ENCODE measurements at places on chromosomes 3 and 15.

DNA sequence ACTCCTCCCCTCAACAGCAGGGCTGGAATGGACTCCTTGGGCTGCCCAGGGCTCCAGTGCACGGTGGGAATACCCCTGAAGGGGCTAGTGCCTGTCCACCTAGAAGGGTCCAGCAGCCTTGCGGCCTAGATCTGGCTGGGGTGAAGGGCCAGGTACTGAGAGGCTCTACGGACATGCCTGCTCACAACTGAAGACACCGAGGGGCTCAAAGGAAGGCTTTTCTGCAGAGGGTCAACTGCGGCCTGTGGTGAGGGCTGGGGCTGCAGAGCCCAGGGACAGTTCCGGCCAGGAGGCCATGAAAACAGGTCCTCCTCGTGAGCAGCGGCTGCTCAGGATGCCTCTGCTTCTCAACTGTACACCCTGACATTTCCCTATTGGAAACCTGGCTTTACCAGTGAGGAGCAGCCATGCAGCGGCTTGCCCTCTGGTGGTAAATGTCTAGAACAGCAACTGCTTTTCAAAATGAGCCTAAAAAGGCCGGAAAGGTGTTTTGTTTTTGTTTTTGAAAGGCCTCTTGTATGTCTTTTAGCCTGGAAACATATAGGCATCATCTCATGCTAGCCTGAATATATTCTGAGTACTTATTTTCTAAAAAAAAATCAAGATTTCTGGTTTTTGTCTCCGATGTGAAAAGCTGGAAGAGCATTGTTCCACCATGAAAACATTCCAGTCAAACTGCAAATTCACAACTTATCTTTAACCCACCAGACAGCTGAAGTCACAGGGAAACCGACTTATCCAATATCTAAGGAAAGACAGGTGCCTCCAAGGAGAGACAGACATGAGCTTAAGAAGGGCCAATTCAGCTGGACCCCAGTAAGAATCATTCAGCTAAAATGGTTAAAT, 163.4 kb downstream of the KLF13 start:
- DNase-seq: no peak

DNA sequence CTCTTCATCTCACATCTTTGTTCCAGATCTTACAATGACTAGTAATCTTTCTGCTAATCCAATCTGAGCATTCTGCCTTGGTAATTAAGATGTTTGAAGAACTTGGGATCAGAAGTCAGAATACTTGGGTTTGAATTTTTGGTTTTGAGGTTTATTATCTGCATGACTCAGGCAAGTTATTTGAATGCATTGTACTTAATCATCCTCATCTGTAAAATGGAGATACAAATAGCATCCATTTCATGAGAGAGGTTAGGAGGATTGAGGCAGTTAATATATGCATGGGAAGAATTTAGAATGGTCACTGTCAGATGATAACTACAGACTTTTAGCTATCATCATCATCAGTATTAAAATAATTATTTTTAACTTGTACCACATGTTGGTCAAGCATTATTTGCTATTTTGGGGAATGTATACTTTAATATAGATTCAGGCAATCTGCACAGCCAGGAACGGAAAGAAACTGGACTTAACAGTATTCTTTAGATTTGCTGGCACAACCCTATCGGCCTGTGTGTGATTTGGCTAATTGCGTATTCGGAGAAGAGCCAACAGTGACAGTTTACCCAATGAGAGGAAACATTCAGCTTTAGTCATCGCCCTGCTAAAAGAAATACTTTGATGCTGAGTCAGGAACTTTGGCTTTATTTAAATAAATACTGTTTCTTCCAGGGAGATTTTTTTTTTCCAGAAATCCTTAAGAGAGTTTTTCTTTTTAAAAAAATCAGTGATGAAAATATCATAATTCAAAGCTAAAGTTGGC, 600.0 kb downstream of the ROBO1 start:
- DNase-seq: no peak

- no peak for DNase-seq
Measured at GRCh38 chr3:78154521-78155186, 1114.8 kb downstream of the ROBO2 start.

- no peak for DNase-seq
Measured at GRCh38 chr3:124033360-124034015, 41.6 kb upstream of the ROPN1 start.

DNA sequence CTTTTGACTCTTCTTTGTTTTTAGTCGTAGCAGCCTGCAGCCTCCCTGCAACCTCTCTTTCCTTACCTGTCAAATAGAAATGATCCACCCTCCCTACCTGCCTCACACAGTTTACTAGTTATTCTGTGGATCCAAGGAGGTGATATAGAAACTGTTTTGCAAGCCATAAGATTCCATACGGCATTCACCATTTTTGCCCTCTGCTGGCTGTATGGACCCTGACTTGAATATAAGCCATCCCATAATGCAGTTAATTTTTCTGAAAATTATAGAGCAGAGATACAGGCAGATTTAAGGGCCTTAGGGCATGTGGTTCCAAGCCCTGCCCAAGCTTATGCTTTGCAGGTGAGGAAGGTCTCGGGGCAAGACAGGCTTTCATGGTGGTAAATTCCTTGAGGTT, 63.8 kb downstream of the CPN2 start:
- no peak for DNase-seq

GRCh38 chr3:158728061-158728377, 4.2 kb downstream of the RARRES1 start:
- no peak for DNase-seq

DNA sequence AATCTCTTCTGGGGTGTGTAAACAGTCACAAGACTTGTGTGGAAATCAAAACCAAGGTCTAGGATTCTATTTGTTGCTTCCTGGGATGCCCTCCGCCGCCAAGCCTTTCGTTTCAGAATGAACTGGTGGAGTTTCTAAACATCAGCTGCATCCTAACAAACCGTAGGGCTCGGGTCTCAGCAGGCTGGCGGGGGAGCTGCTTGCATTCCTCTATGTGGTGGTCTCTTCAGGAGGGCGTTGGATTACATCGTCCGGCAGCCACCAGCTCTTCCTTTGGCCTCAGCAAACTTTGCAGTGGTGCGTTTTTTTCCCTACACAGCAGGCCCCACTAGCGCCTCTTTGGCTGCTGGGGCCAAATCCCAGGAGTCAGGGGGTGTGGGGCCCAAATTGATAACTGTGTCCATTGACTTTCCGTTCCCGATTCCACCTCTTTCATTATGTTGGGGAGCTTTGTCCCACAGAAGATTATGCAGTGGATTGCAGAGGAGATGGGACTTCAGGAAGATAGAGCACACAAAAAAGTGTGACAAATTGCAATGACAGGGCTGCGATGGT, 390.0 kb upstream of the NR2F2 start:
- no peak for DNase-seq

DNA sequence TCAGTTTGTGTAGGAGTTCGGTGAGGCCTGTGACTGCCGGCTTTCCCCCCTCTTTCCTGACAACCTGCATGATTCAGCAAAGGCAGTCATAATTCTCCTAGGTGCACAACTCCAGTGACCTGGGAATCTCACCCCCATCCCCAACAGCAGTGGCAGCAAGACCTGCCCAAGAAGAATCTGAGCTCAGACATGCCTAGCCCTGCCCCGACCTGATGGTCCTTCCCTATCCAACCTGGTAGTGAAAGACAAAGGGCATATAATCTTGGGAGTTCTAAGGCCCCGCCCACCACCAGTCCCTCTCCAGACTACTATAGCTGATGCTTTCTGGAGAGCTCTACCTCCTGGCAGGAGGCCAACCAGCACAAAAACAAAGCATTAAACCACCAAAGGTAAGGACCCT, 44.2 kb upstream of the ZBED2 start:
- DNase-seq: no peak

DNA sequence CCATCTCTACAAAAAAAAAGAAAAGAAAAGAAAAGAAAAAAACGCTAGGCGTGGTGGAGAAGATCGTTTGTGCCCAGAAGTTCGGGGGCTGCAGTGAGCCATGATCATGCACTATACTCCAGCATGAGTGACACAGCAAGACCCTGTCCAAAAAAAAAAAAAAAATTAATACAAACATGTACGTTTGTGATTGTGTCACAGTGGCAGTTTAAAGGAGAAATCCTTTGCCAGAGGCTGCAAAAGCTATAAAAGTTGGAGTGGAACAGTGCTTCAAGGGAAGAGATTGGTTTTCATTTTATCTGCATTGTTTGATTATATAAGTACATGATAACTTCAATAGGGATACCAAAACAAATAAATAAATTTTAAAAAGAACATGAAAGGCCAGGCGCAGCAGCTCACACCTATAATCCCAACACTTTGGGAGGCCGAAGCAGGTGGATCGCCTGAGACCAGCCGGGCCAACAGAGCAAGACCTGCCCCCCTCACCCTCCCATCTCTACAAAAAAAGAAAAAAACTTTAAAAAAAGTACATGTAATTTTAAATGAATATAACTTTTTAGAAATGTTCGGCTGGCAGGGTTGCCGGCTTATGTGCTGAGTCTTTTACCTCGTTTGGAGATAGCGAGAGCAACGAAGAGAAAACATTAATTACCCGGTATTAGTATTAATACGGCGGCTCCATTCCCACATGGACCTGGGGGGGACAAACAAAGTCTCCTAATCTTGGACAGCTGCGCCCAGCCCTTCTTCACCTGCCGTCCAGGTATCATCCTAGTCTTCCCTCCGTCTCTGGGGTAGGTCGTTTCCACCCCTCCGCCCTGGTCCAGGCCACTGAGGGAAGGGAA, 573 bp upstream of the DIS3L start:
- no peak for DNase-seq

GRCh38 chr3:102158080-102158740, 276.6 kb upstream of the ZPLD1 start:
- DNase-seq: no peak

DNA sequence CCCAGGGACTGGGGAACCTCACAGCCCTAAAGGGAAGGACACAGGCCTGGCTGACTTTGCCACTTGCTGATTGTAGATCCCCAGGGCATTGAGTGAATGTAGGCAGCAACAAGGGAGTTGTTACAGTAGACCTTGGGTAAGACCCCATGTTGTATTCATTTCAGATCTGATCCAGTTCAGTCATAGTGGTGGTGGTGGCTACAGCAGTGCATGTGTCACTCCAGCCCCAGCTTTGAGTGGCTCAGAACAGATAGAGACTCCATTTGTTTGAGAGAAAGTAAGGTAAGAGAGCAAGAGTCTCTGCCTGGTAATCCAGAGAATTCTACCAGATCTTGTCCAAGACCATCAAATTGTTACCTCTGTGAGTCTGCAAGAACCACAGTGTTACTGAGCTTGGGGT, 278.7 kb upstream of the SATB1 start:
- no peak for DNase-seq

DNA sequence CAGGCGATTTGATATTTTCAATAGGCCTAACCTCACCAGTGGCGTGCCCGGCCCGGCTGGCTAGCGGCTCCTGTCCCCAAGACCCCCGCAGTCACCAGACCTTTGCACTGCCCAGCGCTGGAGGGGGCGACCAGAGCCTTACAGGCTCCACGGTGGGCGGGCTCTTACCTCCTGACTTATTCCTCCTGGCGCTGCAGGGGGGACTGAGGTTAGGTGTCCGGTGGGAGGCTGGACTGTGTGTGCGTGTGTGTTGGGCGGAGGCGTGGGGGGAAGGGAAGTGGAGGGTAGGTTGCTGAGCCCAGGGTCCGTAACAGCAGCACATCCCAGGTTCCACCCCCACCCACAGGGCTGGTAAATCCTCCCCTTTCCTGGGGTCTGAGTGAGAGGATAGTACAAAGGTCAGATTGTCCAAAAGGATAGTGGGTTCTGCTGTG, 27.5 kb upstream of the THRB start:
- no peak for DNase-seq

- no peak for DNase-seq
Measured at GRCh38 chr3:112803467-112803866, 43.2 kb downstream of the CD200R1L start.

DNA sequence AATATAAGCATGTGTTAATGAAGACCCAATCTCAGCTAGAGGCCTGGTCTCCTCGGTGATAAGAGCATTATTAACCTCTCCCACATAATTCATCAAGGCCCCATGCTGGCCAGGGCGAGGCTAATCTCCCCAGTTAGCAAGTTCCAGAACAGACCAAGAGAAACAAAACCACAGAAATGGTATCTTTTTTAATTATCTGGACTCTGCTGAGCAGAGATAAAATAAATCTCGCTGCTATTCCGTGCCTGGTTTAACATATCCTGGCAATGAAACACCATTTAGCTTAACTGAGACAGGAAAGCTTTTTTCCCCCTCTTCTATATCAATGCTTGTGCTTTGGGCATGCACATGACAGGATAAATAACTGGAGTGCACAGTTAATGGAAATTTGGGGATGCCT, 72.5 kb upstream of the ARHGEF3 start:
- no peak for DNase-seq

GRCh38 chr3:150912501-150912900, 7.3 kb upstream of the MINDY4B start:
- no peak for DNase-seq

DNA sequence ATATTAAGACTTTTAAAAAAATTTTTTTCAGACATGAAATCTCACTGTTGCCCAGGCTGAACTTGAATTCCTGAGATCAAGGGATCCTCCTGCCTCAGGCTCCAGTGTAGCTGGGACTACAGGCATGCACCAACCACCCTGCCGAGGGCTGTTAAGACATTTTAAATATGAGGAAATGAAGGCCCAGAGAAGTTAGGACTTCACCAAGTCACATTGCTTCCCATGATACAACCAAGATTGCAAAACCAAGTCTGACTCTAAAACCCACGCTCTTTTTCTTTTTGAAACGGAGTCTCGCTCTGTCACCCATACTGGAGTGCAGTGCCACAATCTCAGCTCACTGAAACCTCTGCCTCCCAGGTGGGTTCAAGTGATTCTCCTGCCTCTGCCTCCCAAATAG, 28.0 kb downstream of the PTPN9 start:
- DNase-seq: no peak
